ENCODE measurements at places on chromosomes 1 and 21. TPM values are rescaled to one million over a fixed set of nuclear protein-coding genes. Genes with fewer than 3 reads are reported as not detected.
A peak's percentile ranks its signal among the peaks of the same experiment; 100 is the strongest.

DNA sequence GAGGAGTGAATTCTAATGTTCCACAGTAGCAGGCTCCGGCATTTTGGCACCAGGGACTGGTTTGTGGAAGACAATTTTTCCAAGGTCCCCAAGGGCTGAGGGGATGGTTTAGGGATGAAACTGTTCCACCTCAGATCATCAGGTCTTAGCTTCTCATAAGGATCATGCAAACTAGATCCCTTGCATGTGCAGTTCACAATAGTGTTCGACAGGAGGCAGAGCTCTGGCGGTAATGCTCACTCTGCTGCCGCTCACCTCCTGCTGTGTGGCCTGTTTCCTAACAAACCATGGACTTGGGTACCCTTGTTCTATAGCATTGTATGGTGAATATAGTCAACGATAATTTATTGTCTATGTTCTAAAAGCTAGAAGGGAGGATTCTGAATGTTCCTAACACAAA, 16.6 kb downstream of the CRNN start:
- DNase-seq: no peak

The PARK7 gene
- 187 TPM for total RNA-seq

DNA sequence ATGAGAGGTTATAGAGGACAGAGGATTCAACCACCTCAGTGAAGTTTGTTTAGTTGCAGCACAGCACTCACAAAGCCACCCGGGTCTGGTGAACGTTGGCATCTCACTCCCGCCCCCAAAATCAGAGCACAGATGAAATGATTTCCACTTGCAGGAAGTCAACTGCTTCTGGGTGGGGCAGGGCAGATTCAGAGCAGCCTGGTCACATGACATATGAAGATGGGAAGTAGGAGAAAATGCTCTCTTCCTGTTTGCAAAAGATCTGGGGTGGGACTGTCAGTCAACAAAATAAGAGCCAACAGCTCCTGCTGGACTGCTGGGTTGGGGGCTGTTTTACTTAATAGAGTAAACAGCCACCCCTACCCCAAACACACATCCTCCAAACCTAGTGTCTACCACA, 43.2 kb downstream of the LRRC71 start:
- peak; percentile 65 for DNase-seq

The VANGL2 gene
- 7.5 TPM for total RNA-seq

The TSTD1 gene
- total RNA-seq: 63.2 TPM

The CRYBG2 gene
- 2.1 TPM for total RNA-seq

- no peak for DNase-seq
Observed at GRCh38 chr1:1613509-1614082, 1.7 kb upstream of the MIB2 start.

The BCAR3 gene
- total RNA-seq: 24.9 TPM

DNA sequence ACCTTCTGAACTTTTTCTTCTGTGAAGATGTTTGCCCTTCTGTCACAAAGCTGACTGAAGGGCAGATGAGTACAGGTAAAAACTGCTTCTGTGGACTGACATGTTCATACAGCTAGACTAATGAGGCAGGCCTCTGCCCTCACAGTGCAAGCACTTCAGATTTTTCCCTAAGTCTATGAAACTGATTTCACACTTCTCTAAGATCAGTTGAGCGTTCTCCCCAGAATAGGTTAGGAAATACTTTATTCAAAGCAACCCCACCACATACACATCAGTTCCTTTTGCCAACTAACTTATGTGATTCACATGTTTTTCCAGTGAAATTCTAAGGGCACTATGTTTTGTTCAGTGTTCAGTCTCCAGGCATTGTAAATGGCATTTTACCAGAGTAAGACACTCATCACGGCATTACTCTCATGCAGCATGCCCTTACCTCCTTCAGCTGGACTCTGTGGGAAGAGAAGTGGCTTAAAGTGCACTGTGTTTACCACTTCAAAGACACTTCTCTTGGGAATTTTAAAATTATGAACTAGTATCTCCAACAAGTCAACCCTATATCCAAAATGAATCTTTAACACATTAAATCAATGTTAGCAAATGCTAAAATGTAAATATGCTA, 5.4 kb upstream of the PSMG1 start:
- no peak for DNase-seq

GRCh38 chr1:176559474-176559873, 96.5 kb downstream of the PAPPA2 start:
- DNase-seq: no peak

GRCh38 chr1:43306688-43307457, 6.1 kb downstream of the TIE1 start:
- peak; percentile 49 for DNase-seq

- DNase-seq: no peak
Observed at GRCh38 chr1:18554597-18554996, 73.9 kb downstream of the KLHDC7A start.

GRCh38 chr21:44272284-44272858, 10.7 kb upstream of the DNMT3L start:
- DNase-seq: no peak

DNA sequence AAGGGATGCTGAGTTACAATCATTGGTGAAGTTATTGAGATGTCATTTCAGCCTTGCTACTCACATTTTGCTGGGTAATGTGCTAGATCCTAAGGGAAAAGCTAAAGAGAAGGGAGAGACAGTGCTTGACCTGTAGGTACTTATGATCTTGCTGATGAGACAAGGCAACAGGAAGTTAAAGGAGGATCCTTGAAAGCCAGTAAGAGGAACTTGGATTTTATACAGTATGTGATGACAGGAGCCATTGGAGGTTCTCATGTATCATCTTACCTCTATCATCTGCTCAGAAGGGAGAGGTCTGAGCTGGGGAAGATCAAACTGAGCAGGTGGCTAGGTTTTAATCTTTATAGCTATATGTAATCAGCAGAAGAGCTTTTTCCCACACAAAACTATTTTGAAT, 6.3 kb downstream of the APOBEC4 start:
- no peak for DNase-seq

The TAF13 gene
- 38.8 TPM for total RNA-seq

The TMOD4 gene
- 2.1 TPM for total RNA-seq

- DNase-seq: no peak
Observed at GRCh38 chr1:92194511-92194910, 23.2 kb upstream of the C1orf146 start.

DNA sequence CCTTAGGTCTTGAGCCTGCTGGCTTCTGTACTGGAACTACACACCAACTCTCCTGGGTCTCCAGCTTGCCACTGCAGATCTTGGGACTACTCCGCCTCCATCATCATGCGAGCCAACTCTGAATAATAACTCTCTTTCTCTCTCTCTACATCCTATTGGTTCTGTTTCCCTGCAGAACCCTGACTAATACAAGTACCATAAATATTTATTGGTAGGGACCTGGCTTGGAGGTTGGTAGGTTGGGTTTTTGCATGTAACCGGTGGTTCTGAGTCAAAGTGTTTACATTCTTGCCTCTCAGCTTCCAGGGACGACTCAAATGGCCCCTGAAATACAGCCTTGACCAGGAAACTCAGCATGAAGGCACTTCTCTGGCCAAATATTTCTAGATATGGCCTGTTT, 110.4 kb downstream of the KCND3 start:
- DNase-seq: no peak

Data from lower lobe of right lung (tissue), 2 donors.